ENCODE measurements at places on chromosomes 2 and 18. TPM values are rescaled to one million over a fixed set of nuclear protein-coding genes. Genes with fewer than 3 reads are reported as not detected.

MAB21L4 gene
- not detected for total RNA-seq

TMEM198 gene
- total RNA-seq: 1.2 TPM

TRIP12 gene
- total RNA-seq: 73.0 TPM

DUSP2 gene
- total RNA-seq: 1.2 TPM

MPP4 gene
- 4.7 TPM for total RNA-seq

MRO gene
- 0.30 TPM for total RNA-seq

REG3A gene
- not detected for total RNA-seq

M1AP gene
- total RNA-seq: not detected

ZSWIM2 gene
- not detected for total RNA-seq

FAM136A gene
- 28.4 TPM for total RNA-seq

MYCN gene
- total RNA-seq: not detected

NFATC1 gene
- 2.7 TPM for total RNA-seq

NOTO gene
- total RNA-seq: not detected

AGXT gene
- total RNA-seq: not detected

SLC38A11 gene
- not detected for total RNA-seq

ZNF397 gene
- total RNA-seq: 8.9 TPM
